Esophagus squamous epithelium (tissue), 5 donors: ENCODE measurements at places on chromosomes 6 and 20.

- DNase-seq, result no peak
Measured at GRCh38 chr6:14200047-14200446, 82.5 kb downstream of the CD83 start.

GRCh38 chr6:80940571-80940970 lies 811.9 kb downstream of the TENT5A start:
- DNase-seq, result no peak

GRCh38 chr6:20483887-20484497 lies 50.3 kb upstream of the CDKAL1 start:
- no peak for DNase-seq

DNA sequence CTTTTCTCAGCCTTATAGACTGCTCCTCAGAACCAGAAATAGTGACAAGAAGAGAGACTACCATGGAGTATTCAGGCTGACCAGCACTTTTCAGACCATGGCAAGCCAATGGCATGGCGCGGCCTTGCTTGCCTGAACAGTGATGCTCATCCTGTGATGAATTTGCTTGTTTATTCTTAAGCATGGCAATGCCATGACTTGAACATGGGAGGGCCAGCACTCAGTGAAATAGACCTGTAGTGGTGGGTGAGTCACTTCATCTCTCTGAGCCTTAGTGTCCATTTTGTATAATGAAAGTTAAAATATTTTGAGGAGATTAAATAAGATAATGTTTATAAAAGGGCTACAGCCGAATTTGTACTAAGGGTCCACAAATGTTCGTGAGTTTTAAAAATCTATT lies 79.1 kb downstream of the LRRC1 start:
- no peak for DNase-seq
